ENCODE measurements at places on chromosomes 13 and 19.

- DNase-seq: no peak
Measured at GRCh38 chr13:31625115-31625514, 114.2 kb upstream of the RXFP2 start.

GRCh38 chr19:46925548-46925950 is 64.8 kb downstream of the ARHGAP35 start:
- DNase-seq: no peak

- DNase-seq: no peak
Measured at GRCh38 chr19:1004803-1005664, 4.8 kb downstream of the GRIN3B start.

- no peak for DNase-seq
Measured at GRCh38 chr13:71634182-71634581, 232.8 kb downstream of the DACH1 start.

- no peak for DNase-seq
Measured at GRCh38 chr13:109331898-109332297, 454.5 kb downstream of the IRS2 start.

DNA sequence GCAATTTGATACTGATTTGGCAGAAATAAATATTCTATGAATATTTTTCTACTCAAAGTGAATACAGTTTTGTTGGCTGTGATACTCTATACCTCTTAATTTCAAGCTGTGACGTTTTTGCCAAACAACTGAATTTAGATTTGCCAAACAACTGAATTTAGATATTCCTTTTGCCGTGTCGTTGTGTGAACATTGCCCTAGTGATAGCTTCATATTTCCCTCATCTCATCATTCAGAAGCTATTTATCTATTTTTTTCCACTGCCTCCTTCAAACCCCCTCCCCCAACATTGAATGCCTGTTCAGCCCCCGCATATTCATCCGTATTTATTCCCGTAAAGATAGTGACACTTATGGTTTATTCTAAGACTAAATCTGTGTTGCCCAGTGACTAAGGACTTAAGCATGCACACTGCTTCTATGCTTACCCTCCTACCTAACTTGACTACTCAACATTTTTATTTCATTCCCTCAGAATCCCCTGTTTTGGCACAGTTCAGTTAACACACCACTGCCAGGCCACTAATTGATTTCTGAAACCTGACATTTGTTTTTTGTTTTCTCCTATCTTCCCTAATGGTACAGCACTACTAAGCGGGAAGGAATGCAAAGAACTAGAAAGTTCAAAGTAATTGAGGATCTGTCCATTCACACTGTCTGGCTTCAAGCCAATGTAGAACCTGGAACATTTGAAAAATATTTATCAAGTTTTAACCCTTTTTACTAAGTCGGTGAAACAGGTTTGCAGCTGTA is 2.8 kb upstream of the KLF5 start:
- no peak for DNase-seq

DNA sequence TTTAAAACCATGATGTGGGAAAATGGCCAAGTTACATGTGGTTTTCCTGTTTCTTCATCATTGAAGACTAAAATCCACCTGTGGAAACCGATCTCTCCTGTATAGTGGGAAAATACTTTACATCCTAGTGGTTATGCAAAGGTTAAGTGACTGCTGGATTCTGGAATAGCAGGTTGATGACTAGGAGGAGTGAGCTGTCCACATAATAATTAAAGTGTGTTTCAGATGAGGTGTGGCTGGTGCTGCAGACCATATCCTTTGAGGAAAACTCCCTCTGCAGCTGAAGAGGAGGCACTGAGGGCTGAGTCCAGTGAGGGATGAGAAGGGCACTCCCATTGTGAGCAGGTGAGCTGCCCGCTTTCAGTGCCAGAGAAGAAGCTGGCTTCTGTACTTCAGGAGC is 43.2 kb downstream of the DCLK1 start:
- DNase-seq: no peak

DNA sequence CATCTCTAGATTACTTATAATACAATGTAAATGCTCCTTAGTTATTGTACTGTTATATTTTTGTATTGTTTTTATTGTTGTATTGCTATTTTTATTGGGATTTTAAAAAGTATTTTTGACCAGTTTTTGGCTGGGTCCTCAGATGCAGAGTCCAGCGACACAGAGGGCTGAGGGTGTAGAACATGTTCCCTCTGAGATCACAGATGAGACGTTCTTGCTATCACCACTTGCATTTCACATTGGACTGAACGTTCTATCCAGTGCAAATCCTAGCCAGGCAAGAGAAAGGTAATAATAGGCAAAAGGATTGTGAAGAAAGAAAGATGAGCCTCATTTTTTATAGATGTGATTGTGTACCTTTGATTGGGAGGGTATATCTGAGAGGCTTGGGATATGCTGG is 15.0 kb downstream of the ZSCAN5A start:
- no peak for DNase-seq

All from activated CD4-positive, CD25-positive, alpha-beta regulatory T cell treated with anti-CD3 and anti-CD28 coated beads, Interleukin-2, amount 50 U/mL, for 72 hours (primary cell).